ENCODE measurements at places on chromosomes 2 and 18.
A peak's percentile ranks its signal among the peaks of the same experiment; 100 is the strongest.

DNA sequence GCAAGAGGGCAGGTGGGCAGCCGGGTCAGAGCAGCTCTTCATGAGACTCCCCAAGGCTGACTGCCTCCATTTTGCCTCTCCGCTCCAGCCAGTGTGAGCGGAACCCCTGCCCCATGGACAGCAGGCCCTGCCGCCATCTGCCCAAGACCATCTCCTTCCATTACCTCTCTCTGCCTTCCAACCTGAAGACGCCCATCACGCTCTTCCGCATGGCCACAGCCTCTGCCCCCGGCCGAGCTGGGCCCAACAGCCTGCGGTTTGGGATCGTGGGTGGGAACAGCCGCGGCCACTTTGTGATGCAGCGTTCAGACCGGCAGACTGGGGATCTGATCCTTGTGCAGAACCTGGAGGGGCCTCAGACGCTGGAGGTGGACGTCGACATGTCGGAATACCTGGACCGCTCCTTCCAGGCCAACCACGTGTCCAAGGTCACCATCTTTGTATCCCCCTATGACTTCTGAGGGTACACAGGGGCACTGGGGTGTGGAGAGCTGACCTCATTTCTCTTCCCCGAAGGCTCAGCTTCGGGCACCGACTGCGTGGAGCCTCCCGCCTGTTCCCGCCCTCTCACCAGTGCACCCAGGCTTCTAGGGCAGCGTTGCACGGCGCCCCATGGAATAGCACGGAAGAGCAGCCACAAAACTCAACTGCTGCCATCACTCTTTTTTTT, 49.0 kb downstream of the FBLN7 start:
- no peak for DNase-seq

DNA sequence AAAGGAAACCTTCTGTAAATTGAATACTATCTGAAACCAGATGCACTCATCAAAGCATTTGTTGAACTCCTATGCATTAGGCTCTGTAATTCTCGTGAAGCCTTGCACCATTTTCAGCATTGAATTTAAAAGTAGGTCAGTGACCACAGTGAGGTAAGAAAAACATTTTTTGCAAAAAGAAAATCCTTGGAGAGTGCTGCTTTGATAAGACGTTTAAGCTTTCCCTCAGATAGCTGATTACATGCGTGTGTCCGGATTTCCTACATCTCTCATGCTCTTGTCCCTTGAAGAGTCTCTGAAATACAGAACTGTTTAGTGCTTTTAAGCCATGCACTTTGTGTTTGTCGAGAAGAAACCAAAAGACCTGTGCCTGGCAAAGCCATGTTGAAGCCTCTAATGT, 113.6 kb downstream of the FMNL2 start:
- DNase-seq = no peak

GRCh38 chr2:8922431-8922830, 81.1 kb downstream of the MBOAT2 start:
- no peak for DNase-seq

- no peak for DNase-seq
These were observed 558.8 kb downstream of the MBD2 start for GRCh38 chr18:53665701-53666100.

DNA sequence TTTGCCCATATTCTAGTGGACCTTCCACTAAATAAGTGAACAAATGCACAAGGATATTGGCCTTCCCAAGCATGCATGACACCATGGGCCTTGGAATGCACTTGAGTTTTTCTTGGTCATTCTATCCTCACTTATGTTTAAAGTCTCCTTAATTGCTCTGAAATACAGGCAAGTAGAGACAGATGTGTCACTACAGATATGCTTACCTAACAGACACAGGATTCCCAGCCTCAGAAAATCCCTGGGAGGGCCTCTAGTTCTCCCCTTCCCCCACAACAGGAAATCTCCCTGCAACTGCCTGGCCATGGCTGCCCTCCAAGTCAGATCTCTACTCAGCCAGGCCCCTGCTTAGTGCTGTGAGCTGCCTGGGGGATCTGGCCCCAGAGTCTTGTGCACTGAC, 445.2 kb downstream of the IRS1 start:
- DNase-seq = no peak

- DNase-seq = no peak
These were observed 23.0 kb downstream of the COPS9 start for GRCh38 chr2:240112914-240113690.

- DNase-seq = no peak
These were observed 14.4 kb upstream of the RPE start for GRCh38 chr2:209988010-209988409.

DNA sequence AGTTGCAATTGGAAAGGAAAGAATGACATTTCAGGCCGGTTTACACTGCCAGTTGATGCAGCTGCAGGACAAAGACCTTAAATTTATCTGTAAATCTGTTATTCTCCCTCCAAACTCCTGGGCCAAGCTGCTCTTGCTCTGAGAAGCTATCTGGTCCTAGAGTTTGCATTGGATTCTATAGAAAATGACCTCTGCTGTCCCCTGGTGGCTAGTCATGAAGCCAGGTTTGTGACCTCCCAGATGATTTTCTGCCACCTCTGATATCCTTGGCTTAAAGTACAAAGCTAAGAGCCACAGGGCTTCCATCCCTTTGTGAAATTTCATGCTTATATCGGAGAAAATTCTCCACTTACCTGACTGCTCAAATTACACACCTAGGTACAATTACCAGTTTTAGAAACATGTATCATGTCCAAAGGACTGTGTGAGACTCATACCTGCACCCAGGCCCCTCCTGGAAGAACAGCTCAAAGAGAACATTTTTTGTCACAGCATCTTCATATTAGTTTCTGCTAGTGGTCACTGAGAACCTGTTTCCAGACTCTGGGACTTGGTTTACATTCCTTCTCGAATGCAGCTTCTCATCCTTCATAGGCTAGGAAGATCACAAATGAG, 28.9 kb upstream of the IER3IP1 start:
- DNase-seq = no peak

GRCh38 chr18:12271376-12272235, 17.4 kb downstream of the CIDEA start:
- peak; percentile 90 for DNase-seq

GRCh38 chr2:86480105-86480504, 38.9 kb downstream of the KDM3A start:
- DNase-seq = peak; percentile 85

- no peak for DNase-seq
These were observed 17.4 kb upstream of the CHAC2 start for GRCh38 chr2:53750041-53750768.

DNA sequence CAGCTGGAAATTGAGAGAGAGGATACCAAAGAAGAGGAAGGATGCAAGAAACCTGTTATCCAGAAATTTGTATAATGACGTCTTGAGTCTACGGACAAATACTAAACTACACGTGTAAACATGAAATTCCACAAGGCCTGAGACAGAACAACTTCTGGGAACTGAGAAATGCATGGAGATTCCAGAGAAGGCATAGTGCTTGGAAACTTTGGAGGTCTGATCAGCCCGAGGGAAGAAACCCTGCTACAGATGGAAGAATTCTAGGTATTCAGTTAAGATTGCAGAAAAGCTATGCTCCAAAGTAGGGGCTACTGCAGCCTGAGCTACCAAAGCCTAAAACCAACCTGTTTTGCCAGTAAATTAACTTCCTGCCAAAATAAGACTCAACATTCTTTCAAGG, 120.4 kb downstream of the PDCL3 start:
- no peak for DNase-seq

DNA sequence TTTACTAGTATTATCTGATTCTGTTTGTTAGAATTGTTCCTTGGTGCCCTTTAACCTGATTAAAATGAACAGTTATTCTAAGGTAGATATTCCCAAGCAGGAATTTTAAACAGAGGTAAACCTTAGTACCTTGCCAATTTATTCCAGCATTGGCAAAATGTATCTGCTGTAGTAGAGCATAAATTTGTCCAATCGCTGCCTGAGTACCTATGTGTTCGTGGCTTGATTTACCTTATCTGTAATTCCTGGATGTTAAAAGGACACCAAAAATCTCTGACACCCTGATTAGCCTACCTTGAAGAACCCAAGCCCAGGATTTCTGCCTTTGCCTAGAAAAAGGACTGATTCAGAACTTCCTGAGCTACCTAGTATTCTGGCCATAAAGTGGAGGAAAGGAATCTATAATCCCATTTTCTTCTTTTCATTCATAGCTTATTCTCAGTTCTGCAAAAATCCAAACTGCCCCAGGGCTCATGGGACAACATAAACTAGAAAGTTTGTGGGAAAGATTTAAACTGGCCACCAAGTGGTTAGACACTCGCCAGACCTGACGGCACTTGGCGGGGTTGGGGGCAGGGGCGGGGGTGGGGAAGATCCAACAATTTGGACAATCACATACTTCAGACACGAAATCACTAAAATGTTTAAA, 16.2 kb upstream of the ZCCHC2 start:
- no peak for DNase-seq

DNA sequence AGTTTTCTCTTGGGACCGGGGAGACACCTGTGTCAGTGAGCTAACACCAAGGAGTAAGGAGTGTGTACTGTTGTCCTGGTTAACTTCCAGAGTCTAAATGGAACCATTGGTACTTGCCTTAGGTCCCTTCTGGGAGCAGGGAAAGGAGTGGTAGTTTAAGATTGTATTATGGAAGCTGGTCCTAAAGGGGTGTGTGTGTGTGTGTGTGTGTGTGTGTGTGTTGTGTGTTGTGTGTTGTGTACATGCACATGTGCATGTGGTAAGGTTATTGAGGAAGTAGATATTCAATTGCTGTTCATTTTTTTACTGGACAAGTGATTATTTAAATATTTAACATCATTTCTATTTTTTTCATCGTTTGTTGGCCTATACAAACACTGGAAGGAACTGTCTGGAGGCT, 1.4 kb downstream of the APLF start:
- no peak for DNase-seq

- no peak for DNase-seq
These were observed 25.2 kb downstream of the PDIA6 start for GRCh38 chr2:10787176-10787968.

- DNase-seq = no peak
These were observed 37.0 kb downstream of the EIF4E2 start for GRCh38 chr2:232587512-232587911.

- no peak for DNase-seq
These were observed 1.7 kb downstream of the MEIS1 start for GRCh38 chr2:66436581-66437001.

GRCh38 chr18:31120594-31120993, 18.4 kb upstream of the DSC2 start:
- no peak for DNase-seq

DNA sequence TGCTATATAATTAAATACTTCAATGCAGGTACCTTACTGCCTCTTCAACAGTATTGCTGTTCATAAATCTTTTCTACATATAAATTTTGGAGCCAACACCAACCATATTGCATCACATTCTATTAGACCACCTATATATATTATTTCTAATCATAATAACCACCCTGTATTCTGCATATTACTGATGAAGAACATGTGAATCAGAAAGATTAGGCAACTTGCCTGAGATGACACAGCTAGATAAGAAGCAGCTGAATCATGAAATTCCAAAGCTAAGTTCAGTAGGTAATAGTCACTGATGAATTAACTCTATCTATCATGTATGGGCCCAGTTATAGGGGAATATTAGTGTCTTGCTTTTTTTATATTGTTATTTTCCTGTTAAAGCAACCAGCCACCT, 161.8 kb downstream of the AGPS start:
- no peak for DNase-seq

DNA sequence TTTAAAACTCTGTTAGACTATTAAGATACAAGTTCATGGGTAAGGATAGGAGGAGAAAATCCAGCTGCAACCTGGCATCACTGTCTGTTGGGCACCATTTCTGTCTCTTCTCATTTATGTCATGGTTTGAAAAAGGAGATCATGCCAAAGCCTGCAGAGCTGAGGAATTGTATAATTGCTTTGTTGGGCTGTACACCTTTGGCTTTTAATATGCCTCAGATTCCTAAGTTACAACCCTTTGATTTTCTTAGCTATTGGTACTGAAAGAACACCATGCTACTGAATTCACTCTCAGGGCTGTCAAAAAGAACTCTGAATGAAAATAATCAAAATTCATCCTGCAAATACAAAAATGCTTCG, 174.3 kb downstream of the ACKR3 start:
- no peak for DNase-seq
